Stimulated activated CD4-positive, alpha-beta T cell treated with anti-CD3 and anti-CD28 coated beads, Interleukin-4, amount 100 ng/mL, for 4 hours (primary cell): ENCODE measurements at places on chromosomes 13 and 19.
A peak's percentile ranks its signal among the peaks of the same experiment; 100 is the strongest.

GRCh38 chr19:51204321-51204720 is 20.6 kb upstream of the CD33 start:
- DNase-seq: no peak

DNA sequence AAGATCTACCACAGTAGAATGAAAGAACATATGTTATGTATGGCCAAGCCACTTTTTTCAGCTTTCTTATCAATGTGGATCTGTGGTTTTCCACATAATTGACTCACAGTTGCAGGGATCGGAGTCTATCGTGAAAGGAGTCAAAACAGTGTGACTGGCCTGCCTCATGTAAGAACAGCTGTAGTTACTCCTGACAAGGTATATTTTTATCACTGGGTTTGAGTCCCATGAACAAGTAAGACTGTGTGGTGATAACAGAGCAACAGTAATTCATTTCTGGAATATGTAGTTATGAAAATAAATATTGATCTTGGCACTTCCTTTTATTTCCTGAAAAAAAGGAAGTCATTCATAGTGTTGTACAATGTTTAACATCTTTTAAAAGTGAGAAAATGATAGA is 416.6 kb downstream of the KLF12 start:
- no peak for DNase-seq

- no peak for DNase-seq
Observed at GRCh38 chr19:6270076-6270745, 9.6 kb downstream of the MLLT1 start.

GRCh38 chr13:95247171-95247570 is 54.1 kb downstream of the ABCC4 start:
- no peak for DNase-seq

GRCh38 chr19:54333586-54334298 is 5.2 kb downstream of the LILRA4 start:
- no peak for DNase-seq

DNA sequence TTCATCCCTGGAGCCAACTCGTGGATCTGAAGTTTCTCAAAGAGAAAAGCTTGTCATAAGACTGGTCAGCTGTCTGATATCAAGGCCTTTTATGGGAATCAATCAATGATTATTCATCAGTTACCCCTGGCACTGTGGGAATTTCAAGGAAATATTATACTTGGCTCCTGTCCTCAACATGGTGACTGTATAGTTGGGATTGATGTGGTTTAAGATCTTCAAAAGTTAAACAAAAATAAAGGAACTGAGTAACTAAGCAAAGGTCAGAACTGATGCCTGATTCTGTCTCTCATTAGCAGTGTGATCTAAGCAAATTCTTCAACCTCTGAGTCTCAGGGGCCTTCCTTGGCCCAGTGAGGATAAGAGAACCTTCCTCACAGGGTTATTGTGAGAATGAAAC is 22.2 kb upstream of the SERPINE3 start:
- DNase-seq: no peak

GRCh38 chr19:33622505-33622808 is 704 bp downstream of the CHST8 start:
- DNase-seq: no peak

DNA sequence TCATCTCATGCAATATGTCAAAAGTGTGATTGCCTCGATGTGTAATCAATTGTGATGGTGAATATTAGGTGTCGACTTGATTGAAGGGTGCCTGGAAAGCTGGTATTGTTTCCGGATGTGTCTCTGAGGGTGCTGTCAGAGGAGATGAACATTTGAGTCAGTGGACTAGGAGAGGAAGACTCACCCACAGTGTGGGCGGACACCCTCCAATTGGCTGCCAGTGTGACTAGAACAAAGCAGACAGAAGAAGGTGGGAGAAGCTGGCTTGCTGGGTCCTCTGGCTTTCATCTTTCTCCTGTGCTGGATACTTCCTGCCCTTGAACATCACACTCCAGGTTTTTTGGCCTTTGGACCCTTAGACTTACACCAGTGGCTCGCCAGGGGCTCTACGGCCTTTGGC is 15.5 kb upstream of the CABP5 start:
- no peak for DNase-seq

GRCh38 chr13:38872693-38873092 is 117.9 kb downstream of the STOML3 start:
- peak; percentile 15 for DNase-seq

DNA sequence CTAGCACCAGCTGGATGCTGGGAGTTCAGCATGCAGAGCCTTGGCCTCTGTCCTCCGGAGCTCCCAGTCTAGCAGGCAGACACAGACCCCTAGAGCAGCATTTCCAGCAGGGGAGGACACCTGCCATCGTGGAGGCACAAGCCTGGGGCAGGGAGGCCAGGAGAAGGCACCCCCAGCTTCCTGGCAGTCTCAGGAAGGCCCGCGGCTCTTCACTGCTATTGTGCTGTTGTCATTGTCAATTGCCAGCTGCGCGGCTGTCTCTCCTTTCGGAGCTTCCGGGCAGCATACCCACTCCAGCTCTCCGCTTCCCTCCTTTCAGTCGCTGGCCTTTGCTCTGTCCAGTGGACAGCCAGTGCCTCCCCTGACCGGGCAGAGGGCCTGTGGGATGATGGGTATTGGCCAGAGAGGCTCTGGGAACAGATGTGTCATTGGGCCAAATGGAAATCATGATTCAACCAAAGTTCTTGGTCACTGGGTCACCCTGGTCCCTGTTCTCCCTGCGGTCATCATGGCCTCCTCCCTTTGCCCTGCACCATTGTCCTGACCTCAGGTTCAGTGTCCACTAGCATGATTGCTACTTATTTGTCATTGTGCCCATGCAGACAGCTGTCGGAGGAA is 93.0 kb downstream of the SLC7A1 start:
- DNase-seq: no peak

DNA sequence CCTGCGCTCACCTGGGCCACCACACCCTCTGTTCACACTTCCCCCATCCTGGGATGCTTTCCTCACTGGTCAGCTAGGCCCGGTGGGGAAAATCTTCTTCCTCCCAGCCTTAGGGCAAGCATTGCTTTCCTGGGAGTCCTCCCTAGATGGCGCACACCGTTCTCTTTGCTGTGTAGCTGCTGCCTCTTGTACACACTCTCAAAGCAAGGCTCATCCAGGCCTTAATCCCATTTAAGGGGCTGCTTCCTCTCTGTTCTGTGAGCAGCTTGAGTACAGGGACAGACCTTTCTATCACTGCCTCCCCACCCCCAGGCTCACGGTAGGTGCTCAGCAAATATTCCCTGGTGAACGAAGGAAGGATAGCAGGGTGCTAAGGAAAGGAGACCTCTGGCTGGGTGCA is 11.1 kb downstream of the SLC7A10 start:
- no peak for DNase-seq

GRCh38 chr13:20824762-20825476 is 51.2 kb upstream of the EEF1AKMT1 start:
- DNase-seq: no peak

GRCh38 chr13:89267734-89268133 is 1596.6 kb downstream of the SLITRK5 start:
- DNase-seq: no peak

- peak; percentile 34 for DNase-seq
Observed at GRCh38 chr19:43560687-43561086, 14.6 kb downstream of the XRCC1 start.

- peak; percentile 69 for DNase-seq
Observed at GRCh38 chr19:1503089-1503924, 9.5 kb downstream of the ADAMTSL5 start.

GRCh38 chr13:40149611-40150274 is 494.3 kb downstream of the COG6 start:
- DNase-seq: peak; percentile 41

GRCh38 chr13:98172590-98173422 is 4.3 kb downstream of the RNF113B start:
- no peak for DNase-seq

- DNase-seq: no peak
Observed at GRCh38 chr19:35513628-35514281, at the start of gene DMKN. Gene DMKN (minus strand): TSS chr19:35513649. CDS start chr19:35513475, 174 bp downstream.

DNA sequence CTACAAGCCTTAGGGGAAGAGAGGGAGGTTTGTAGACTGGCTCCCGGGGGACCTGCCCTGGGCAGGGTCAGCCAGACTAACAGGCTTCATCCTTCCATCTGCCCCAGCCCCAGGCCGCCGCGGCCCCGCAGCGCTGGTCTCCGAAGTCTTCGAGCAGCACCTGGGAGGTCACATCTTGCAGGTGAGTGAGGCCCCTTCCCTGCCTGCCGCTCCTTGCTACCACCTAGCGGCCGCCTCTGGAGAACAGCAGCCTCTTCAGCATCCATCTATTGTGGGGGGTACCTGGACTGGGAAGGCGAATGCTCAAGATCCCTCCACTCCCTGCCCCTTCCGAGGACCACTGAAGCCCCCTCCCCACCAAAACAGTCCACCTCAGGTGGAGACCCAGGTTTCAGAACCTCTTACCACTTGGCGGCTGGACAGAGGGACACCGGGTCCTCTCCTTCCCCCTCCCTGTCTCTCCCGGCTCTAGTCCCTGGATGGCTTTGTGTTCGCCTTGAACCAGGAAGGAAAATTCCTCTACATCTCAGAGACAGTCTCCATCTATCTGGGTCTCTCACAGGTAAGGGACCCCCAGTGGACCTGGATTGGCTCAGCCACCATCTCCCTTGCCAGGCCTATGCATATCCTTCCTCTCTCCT is 12.7 kb downstream of the NPAS1 start:
- DNase-seq: peak; percentile 62

- DNase-seq: no peak
Observed at GRCh38 chr13:39688699-39689405, 33.4 kb downstream of the COG6 start.

DNA sequence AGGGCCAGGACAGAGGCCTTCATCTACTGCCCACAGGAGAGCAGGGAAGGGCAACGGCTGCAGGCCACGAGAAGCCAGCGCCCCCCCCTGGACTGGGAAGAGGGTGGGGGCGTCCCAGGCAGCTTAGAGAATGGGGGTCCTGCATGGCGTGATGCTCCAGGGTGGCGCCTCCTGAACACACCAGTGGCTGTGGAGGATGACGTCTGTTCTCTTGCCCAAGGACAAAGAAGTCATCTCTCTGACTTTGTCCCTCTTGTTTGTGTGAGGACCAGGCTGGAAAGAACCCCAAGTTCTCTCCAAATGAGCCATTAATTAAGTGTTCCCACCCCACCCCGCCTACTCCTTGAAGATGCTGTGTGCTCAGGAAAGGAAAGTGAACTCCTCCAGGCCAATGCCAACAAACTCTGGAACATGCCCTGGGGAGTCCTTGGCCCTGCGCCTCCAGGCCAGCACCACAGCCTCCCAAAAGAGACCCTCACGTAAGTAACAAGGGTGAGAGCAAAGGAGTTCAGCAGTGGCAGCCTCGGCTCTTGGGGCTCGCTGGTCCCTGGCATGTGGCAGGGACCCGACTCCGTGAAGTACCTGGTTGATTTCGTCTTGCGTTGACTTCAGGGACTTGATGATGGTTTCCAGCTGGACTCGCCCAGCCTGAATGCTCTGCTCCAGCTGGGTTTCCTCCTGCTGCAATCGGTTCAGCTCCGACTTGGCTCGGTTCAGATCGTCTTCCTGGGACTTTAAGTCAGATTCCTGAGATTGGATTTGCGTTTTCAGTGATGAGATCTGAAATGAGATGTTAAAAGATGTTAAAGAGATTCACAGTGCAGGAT is 68.4 kb downstream of the EPS15L1 start:
- DNase-seq: no peak
